ENCODE measurements at places on chromosomes 3 and 15. TPM values are rescaled to one million over a fixed set of nuclear protein-coding genes. Genes with fewer than 3 reads are reported as not detected.

- no peaks in the 10 kb centered on the region for H3K36me3 ChIP-seq
- no peaks in the 10 kb centered on the region for H3K27me3 ChIP-seq
- H3K4me1 ChIP-seq: no peaks in the 10 kb centered on the region
- no peak for DNase-seq
Measured at GRCh38 chr15:92705764-92706163, 50.2 kb upstream of the FAM174B start.

GRCh38 chr3:13069495-13069894, 3.7 kb downstream of the IQSEC1 start:
- H3K4me1 ChIP-seq: no peaks in the 10 kb centered on the region
- DNase-seq: no peak
- H3K27ac ChIP-seq: no peak overlapping the region
- no peak overlapping the region for H3K4me3 ChIP-seq

DNA sequence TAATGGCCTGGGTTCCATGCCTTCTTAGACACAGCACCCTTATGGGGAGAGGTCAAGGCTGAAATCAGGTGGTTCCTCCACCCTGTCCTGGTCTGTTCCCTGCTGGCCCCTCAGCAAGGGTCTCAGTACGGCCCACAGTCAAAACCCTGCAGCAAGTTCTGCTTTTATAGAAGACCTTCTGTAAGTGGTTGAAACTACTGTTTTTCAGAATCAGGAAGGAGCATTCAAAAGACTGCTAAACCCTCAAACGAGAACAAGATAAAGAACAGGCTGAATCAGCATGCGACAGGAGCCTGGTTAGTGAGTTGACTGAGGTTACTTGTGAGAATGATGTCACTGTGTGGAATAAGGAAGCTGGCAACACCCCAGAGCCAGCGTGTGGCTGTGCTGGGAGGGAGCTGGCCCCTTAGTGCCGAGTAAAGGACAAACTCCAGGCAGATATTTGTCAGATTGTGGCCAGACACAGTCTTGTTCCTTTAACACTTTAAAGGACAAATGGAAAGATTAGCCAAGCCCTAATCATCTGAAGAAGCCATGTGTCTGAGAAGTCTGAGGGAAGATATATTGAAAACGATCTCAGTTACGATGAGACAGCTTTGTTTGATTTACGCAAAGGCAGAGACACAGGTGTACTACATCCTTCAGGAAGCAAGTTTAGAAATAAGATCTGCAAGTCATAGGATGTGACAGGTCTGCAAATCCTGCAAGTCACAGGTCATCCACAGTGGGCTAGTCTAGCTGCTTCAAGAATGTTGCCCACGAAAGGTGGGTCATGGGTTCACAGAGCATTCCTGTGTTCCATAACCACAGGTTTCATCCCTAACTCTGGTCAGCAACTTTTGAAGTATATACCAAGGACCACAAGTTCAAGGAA, 54.0 kb downstream of the B3GNT5 start:
- no peaks in the 10 kb centered on the region for H3K27me3 ChIP-seq
- DNase-seq: no peak
- H3K36me3 ChIP-seq: no peaks in the 10 kb centered on the region
- no peak overlapping the region for H3K4me3 ChIP-seq

DNA sequence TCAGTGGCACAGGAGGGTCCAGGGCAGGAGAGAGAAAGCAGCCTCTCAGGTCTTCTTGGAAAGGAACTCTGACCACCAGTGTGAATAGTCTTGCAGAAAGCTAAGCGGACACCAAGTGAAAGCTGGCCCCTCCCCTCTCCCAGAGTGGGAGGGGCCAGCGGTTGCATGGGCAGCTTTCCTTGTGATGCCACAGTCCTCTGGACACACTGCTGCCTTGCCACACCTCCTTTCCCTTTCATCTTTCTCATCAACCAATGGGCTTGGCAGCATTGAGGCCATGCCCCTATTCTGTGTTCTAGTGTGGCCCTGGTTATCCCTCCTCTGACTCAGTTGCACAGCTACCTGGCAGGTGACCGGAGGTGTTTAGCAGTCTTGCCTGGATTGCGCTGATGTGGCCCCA, 49.7 kb upstream of the GOLGA6B start:
- H3K27me3 ChIP-seq: no peaks in the 10 kb centered on the region
- no peak for DNase-seq
- H3K27ac ChIP-seq: no peak overlapping the region
- H3K4me1 ChIP-seq: no peaks in the 10 kb centered on the region
- H3K4me3 ChIP-seq: no peak overlapping the region

- peaks cover 10% of the 10 kb centered on the region for H3K4me1 ChIP-seq
- no peak for DNase-seq
- H3K4me3 ChIP-seq: no peak overlapping the region
- no peaks in the 10 kb centered on the region for H3K27me3 ChIP-seq
Measured at GRCh38 chr3:122085673-122086072, 30.5 kb downstream of the CD86 start.

DNA sequence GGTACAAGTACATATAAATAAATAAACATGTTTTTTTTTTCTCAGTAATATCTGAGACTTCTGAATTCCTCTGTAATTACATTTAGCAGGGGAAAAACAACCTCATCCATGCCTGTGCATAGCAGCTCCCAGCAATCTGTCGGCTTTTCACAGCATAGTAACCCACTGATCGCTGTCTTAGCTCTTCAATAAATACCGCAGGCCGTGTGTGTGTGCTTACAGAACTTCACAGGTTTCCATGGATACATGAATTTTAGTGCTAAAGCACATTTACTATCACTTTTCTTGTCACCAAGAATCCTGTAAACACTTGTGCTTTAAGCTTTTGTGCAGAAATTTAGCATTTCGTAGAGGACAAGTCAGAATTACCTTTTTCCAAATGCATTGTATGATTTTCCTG, 4.0 kb upstream of the PLAAT1 start:
- peaks cover 5% of the 10 kb centered on the region for H3K4me1 ChIP-seq
- no peaks in the 10 kb centered on the region for H3K36me3 ChIP-seq
- no peak for DNase-seq
- H3K27ac ChIP-seq: no peak overlapping the region
- H3K27me3 ChIP-seq: peaks cover 6% of the 10 kb centered on the region
- H3K4me3 ChIP-seq: no peak overlapping the region

- H3K27ac ChIP-seq: no peak overlapping the region
Measured at GRCh38 chr3:151404316-151404715, 19.8 kb upstream of the P2RY12 start.

DNA sequence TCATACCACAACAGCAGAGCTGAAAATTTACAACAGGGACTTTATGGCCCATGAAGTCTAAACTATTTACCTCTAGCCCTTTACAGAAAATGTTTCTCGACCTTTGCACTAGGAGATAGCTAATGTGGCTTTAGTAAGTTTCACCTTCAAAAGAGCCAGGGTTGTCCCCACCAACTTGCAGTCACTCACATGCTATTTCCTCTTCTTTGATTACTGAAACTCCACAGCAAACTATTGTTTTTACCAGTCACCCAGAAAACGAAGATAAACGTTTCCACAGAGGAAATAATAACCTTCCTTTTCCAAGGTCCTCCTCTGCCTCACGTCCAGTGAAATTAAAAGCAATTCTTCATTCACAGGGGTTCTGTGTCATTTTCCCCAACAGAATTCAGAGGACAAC, 48.2 kb downstream of the WWTR1 start:
- no peak overlapping the region for H3K4me3 ChIP-seq
- no peak for DNase-seq
- no peak overlapping the region for H3K27ac ChIP-seq
- H3K36me3 ChIP-seq: peaks cover 8% of the 10 kb centered on the region
- peaks cover 13% of the 10 kb centered on the region for H3K4me1 ChIP-seq

DNA sequence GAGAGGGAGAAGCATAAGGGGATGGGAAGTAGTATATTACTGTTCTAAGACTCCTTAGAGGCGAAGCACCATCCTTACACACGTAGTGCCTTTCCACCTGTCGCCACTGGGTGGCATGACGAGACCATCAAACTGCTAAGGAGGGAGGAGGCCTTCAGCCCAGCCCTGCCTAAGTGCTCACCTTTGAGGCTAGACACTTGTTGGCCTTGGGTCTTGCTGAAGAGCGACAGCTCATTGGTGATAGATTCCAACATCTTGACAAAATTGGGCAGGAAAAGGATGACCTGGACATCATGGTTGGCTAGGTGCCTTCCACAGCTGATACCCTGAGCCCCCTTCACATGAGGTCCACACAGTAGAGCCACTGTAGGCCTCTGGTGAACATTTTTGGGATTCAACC, 19.6 kb downstream of the CLK3 start:
- H3K27me3 ChIP-seq: no peaks in the 10 kb centered on the region
- H3K4me1 ChIP-seq: no peaks in the 10 kb centered on the region
- H3K36me3 ChIP-seq: peaks cover 51% of the 10 kb centered on the region
- peak; percentile 44 for DNase-seq
- no peak overlapping the region for H3K4me3 ChIP-seq
- H3K27ac ChIP-seq: no peak overlapping the region

DNA sequence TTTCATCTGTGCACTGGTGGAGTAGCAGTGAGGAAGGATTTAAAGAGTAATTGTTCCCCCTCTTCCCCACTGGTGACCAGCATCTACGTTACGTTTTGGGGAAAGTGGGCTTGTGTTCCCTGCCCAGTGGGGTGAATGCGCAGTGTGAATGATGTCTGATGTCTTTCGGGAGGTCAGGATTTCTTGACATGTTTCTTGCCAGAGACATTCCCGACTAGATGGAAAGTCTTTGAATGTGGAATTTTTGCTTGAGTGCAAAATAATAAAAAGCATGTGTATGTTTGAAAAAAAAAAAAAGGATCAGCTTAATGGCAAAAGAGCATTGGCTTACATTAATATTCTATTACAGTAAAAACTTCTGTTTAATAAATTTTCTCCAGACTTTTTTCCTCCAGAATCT, 632.2 kb downstream of the FOXP1 start:
- no peaks in the 10 kb centered on the region for H3K36me3 ChIP-seq
- H3K4me3 ChIP-seq: no peak overlapping the region
- no peaks in the 10 kb centered on the region for H3K27me3 ChIP-seq
- no peak overlapping the region for H3K27ac ChIP-seq
- no peaks in the 10 kb centered on the region for H3K4me1 ChIP-seq
- no peak for DNase-seq

CRYGS gene
- polyA plus RNA-seq: 1.1 TPM

ROPN1B gene
- polyA plus RNA-seq: 0.14 TPM

CLDN11 gene
- 0.12 TPM for polyA plus RNA-seq

LRRC2 gene
- polyA plus RNA-seq: 0.51 TPM

Measured in keratinocyte (primary cell).